ENCODE measurements at places on chromosomes 5 and 9.
A peak's percentile ranks its signal among the peaks of the same experiment; 100 is the strongest.

DNA sequence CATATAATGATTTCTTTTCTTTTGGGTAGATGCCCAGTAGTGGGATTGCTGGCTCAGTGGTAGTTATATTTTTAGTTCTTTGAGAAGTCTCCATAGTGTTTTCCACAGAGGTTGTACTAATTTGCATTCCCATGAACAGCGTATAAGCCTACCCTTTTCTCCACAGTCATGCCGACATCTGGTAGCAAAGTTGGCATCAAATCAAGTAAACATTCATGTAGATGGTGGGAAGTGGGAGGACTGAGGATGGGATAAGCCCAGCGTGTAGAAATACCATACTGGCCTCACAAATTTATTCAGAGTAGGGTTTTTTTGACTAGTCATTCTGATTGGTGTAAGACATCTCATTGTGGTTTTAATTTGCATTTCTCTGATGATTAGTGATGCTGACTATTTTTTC is 115.4 kb downstream of the EGFLAM start:
- no peak for DNase-seq

- DNase-seq, result no peak
Observed at GRCh38 chr9:87518702-87519335, 21.2 kb downstream of the DAPK1 start.

GRCh38 chr5:123266365-123266764 is 156.8 kb downstream of the CEP120 start:
- DNase-seq, result no peak

- no peak for DNase-seq
Observed at GRCh38 chr5:131979816-131980215, 31.6 kb downstream of the ACSL6 start.

DNA sequence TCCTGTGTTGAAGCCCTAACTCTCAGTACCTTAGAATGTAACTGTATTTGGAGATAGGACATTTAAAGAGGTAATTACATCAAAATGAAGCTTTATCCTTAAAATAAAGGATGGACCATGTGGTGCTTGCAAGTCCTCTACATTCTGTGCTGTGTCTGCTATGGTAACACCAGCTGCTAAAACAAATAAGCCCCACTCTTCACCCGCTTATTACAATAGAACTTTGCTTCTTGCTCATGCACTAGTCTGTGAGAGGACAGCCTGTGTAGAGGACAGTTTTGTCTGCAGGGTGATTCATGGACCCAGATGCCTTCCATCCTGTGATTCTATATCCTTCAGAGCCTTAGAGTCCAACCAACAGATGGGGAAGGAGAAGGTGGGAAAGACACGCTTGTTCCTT is 12.5 kb upstream of the IGFBPL1 start:
- no peak for DNase-seq

- DNase-seq, result no peak
Observed at GRCh38 chr9:34518896-34519295, 3.9 kb downstream of the ENHO start.

GRCh38 chr9:32738501-32739172 is 44.7 kb upstream of the TMEM215 start:
- no peak for DNase-seq

DNA sequence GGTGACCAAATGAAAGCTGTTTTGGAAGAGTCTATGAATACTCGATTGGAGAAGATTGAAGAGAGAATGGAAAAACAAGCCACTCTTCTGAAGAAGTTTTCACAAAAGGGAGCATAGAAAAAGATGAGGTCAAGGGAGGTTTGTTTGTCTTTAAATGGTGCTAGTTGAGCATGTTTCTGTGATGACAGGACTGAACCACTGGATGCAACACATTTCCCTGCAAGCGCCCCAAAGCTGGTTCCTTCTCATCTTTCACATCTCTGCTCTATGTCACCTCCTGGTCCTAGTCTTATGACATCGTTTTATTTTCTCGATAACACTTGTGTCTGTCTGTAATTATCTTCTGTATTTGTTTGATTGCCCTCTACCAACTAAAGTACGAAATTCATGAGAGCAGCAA is 3.8 kb upstream of the CCDC192 start:
- no peak for DNase-seq

DNA sequence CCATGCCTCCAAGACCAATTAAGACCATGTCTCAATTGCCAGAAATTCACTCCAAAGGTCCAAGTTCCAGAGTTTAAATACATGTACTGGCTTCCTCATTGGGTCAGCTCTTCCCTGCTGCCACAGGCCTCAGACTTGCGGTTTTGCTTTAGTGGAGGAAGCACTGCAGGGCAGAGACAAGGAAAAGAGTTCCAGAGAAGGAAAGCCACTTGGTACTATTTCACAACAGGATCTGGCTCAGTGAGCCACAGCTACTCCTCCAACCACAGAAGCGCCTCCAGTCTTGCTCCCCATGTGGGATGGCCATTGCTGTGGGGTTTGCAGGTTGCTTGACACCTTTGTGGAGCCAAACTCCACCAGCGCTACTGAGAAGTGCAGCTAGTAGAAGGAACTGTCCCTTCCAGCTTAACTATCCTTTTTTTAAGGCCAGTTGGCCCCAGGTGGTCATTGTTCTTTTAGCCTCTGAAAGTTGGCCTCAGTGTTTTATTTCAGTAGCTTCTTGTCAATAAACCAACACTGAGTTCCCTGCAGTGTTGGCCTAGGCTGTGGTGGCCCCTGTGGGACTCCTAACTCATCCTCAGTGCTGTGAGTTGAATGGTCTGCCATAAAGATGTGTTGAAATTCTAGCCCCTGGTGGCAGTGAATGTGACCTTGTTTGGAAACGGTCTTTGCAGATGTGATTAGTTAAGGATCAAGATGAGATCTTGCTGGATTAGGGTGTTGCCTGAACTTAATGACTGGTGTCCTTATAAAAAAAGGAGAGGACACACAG is 93.7 kb upstream of the DAP start:
- DNase-seq, result no peak

DNA sequence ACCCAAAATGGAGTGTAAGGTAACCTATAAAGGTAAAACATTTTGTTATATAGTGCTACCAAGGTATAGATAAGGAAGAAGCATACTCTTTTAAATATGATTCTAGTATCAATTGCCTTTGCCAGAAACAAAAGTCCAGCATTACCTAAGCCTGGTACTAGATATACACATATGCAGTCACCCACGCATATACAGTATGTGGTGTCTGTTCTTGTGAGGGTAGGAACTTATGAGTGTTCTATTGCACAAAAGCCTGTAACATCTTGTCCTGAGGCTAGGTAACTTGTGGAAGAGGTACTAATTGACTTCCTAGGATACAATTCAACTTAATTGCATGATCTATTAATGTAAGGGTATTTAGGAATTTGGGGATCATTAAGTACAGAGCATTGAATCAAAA is 31.3 kb upstream of the IFNE start:
- DNase-seq, result no peak

DNA sequence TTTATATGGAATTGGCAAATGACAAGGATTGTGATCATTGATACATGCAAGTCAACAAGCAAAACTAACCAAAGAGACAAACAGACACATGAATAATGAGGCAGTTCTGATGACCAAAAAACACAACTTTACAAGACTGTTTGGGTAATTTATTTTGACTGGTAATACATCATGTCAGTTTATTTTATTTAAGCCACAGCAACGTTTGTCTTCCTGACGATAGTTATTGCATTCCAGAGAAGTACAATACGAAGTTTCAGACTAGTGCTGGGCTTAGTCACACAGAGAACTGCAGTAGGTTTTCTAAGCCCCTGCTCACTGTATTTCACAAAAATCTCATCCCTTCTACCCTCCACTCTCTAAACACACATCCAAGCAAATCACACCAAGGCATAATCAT is 514.2 kb downstream of the RAB3C start:
- no peak for DNase-seq

GRCh38 chr5:135328128-135328687 is 70.8 kb downstream of the MACROH2A1 start:
- DNase-seq, result no peak

DNA sequence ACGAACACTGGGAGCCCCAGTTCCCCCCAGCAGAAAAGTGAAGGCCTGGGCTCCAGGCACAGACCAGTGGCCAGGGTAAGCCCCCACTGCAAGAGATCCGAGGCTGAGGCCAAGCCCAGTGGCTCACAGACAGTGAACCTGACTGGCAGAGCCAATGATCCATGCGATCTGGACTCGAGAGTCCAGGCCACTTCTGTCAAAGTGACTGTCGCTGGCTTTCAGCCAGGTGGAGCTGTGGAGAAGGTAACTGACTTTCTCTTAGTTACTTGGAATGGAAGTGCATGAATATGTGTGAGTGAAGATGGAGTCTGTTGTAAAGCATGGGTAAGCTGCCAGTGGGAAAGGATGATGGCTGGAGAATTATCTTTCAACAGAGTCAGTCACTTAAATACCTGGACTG is 99.7 kb downstream of the GOLPH3 start:
- DNase-seq, result no peak

GRCh38 chr9:88013035-88013434 is 38.7 kb upstream of the CDK20 start:
- DNase-seq, result no peak

- DNase-seq, result no peak
Observed at GRCh38 chr5:74598731-74599130, 41.8 kb downstream of the ENC1 start.

GRCh38 chr5:149383399-149383798 is 4.3 kb upstream of the IL17B start:
- no peak for DNase-seq

DNA sequence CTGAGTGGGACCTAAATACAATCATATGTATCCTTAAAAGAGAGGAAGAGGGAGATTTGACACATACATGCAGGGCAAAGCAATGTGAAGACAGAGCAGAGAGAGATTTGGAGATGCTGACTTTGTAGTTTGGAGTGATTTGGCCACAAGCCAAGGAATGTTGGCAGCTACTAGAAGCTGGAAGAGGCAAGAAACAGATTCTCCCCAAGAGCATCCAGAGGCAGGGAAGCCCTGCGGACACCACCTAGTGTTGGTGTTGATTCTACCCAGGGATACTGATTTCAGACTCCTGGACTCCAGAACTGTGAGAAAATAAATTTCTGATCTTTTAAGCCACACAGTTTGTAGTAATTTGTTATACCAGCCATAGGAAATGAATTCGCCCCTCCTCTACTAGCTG is 64.9 kb upstream of the OSMR start:
- peak; percentile 2 for DNase-seq

- no peak for DNase-seq
Observed at GRCh38 chr9:101737165-101737704, 1.2 kb downstream of the GRIN3A start.

GRCh38 chr5:178280631-178281030 is 48.0 kb upstream of the PHYKPL start:
- DNase-seq, result no peak

DNA sequence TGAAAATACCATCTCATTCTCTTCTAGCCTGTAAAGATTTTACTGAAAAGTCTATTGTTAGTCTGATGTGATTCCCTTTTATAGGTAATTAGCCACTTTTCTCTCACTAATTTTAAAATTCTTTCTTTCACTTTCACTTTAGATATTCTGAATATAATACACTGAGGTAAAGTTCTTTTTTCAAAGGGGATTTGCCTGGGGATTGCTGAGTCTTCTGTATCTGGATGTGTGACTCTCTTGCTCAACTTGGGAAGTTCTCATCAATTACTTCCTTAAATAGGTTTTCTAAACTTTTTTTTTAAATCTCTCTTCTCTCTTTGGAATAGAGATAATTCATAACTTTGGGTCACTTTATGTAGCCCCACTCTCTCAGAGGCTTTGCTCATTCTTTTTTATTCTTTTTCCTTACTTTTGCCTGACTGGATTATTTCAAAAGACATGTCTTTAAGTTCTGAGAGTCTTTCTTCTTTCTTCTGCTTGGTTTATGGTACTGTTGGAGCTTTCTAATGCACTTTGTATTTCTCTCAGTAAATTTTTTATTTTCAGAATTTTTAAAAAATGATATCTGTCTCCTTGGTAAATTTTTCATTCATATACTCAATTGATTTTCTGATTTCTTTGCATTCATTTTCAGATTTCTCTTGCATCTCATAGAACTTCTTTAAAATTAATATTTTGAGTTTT is 55.9 kb upstream of the IL12B start:
- no peak for DNase-seq

DNA sequence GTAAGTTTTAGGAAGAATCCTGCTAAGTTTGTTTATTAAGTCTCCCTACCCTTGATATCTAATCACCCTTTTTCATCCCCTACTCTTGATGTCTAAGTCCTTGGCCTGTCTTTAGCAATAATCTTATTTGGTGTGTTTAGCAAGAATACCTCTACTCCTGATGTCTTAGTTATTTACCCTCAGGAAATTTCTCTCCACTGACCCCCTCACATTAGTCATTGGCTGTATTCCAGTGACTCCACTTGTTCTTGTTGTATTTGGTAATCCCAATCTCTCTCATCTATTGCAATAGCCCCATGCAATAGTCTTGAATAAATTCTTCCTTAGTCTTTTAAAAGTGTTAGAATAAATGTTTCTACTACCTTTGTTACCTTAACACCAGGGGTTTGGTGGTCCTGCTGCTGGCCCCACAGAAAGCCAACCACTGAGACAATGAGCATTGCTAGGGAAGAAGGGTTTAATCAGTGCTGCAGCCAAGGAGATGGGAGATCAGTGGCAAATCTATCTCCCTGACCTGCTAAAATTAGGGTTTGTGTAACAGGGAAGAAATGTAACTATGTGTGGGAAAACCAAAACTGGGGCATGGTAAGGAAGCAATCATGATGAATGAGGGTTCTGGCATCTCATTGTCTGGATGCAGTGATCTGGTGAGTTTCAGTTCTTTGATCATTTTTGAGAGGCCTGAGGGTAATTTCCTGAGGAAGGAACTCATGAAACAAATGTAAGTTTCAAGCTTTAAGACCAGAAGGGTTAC is 236.4 kb upstream of the DAB2 start:
- no peak for DNase-seq

GRCh38 chr9:132141948-132142594 is 19.8 kb upstream of the NTNG2 start:
- no peak for DNase-seq
